Muscle of leg (tissue), 16 donors: ENCODE measurements at places on chromosomes 11 and 22. TPM values are rescaled to one million over a fixed set of nuclear protein-coding genes. Genes with fewer than 3 reads are reported as not detected.

Gene RASSF7
- total RNA-seq: 2.3 TPM

Gene CSNK2A3
- total RNA-seq: 2.6 TPM

Gene CHADL
- 4.7 TPM for total RNA-seq

Gene NFAM1
- total RNA-seq: 0.62 TPM

Gene BARX2
- 0.13 TPM for total RNA-seq

Gene C11orf91
- total RNA-seq: not detected

Gene MS4A4A
- 10.3 TPM for total RNA-seq
